Myocyte (in vitro differentiated cells): ENCODE measurements at places on chromosomes 3 and 15. TPM values are rescaled to one million over a fixed set of nuclear protein-coding genes. Genes with fewer than 3 reads are reported as not detected.

The FAH gene
- total RNA-seq, result 15.6 and 15.7 TPM in 2 replicates

The GP5 gene
- 0.31 TPM in 1 of 2 replicates, not detected in the other for total RNA-seq

The GOLGA8J gene
- not detected in 2 replicates for total RNA-seq

The TP63 gene
- total RNA-seq, result 2.5 and 2.6 TPM in 2 replicates

The GOLGA6A gene
- 0.16 TPM in 1 of 2 replicates, not detected in the other for total RNA-seq

The SAMD7 gene
- not detected in 2 replicates for total RNA-seq

The BUB1B gene
- 1.8 and 2.1 TPM in 2 replicates for total RNA-seq

The CFAP92 gene
- total RNA-seq, result 0.05 and 0.08 TPM in 2 replicates
